AG04449 (cell line): ENCODE measurements at places on chromosomes 1 and 21.
A peak's percentile ranks its signal among the peaks of the same experiment; 100 is the strongest.

GRCh38 chr1:152884085-152884484 is 6.0 kb downstream of the SMCP start:
- DNase-seq: no peak

GRCh38 chr21:45050345-45050796 is 24.0 kb upstream of the ADARB1 start:
- DNase-seq: no peak

DNA sequence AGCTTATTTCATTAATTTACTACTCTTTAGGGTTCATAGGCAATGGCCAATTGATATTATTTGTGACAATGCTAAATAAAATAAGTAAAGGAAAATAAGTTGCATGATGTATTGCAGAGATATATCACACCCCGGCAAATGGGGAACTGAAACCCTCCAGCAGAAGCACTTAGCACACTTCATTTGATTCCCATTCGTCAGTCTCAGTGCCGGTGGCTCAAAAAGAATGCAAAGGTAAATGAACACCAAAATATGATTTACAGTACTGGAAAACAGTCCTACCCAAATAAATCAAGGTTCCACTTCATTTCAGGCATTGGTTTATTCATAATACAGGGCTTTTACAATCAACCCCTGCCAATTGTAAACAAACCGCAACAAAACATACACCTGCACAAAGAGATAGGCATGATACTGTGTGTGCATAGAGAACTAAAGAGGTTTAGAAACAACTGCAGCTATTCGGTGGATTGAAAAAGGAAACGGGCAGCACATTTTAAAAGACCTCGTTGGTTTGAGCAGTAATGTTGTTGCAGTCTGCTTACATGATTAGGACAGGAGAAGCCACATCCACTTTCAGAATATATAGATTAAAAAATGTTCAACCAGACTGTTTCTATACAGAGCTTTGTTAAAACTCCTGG is 1019.2 kb downstream of the TTLL7 start:
- DNase-seq: no peak

- DNase-seq: no peak
Measured at GRCh38 chr1:11938722-11939526, 4.4 kb downstream of the PLOD1 start.

DNA sequence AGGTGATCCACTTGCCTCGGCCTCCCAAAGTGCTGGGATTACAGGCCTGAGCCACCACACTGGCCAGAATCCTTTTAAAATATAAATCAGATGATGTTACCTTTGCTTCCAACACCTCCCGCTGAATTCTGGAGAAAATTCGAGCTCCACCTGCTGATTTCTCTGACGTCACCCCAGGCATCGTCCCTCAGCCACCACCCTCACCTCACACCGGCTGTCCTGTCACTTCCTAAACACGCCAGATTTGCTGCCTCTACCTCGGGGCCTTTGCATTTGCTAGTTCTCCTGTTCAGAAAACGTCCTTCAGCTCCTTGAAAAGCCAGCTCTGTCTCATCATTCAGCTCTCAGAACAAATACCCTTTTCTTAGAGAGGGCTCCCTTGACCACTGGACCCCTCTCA is 57.9 kb downstream of the FBXO2 start:
- no peak for DNase-seq

GRCh38 chr1:97721221-97721620 is 199.6 kb downstream of the DPYD start:
- DNase-seq: peak; percentile 16

- no peak for DNase-seq
Measured at GRCh38 chr1:185008838-185009237, 34.5 kb upstream of the NIBAN1 start.

DNA sequence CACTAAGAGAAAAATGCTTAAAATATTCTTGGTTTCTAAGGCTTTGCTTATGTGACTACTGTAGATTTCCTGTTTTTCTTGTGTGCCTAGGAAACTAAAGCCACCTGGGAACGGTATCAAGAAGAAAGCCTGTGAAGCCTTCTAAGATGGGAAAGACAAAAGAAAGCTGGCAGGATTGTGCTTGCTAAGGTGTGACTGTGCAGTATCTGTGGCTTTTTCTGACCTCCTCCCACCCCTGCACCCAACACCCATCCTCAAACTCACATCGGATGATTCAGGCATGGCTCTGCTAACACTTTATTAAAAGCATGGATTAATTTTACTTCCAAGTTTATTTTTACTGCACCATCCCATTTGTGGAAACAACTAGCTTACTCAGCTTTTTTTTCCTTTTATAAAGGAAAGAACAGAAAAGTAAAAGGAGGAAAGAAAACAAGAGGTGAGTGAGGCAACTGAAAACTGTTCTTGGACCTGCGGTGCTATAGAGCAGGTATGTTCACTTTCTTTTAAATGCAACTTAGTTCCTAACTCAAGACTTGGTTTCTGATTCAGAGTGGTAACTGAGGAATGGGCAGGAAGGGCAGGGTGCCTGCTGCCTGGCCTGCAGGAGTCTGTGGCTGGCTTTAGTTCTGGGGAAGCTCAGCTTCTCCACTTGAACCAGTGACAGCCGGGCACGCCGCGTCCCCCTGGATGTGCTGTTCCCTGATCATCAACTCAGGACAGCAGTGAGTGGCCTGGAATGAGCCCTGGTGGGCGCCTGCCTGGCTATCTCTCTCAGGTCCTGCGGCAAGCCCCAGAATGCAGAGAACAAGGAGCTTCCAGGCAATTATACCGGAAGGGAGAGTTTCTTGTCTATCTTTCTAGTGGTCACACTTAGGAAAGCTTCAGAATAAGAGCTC is at the start of gene GBP6:
GBP6 (plus strand) TSS at position 422 of the 899 bp plus-strand sequence. CDS start 4,493 bp downstream, outside the sequence.
- DNase-seq: no peak

DNA sequence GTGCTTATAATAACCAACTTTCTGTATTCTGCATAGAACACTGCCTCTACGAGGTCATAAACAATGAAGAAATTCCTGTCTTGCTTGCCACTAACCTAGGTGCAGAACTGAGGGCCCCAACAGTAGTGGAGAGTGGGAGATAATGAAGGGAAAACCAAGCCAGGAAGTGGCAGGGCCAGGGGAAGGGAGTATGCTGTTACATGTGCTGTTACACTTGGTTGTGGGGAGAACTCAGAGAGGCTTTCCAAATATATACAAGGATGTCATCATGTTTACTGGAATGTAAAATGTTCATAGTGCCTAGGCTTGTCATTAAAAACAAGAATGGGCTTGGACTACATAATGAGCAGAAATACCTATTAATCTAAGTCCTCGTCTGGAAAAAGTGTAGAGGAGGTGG is 31.1 kb downstream of the NHLH2 start:
- no peak for DNase-seq

- DNase-seq: no peak
Measured at GRCh38 chr1:97123717-97124431, 402.3 kb downstream of the PTBP2 start.

DNA sequence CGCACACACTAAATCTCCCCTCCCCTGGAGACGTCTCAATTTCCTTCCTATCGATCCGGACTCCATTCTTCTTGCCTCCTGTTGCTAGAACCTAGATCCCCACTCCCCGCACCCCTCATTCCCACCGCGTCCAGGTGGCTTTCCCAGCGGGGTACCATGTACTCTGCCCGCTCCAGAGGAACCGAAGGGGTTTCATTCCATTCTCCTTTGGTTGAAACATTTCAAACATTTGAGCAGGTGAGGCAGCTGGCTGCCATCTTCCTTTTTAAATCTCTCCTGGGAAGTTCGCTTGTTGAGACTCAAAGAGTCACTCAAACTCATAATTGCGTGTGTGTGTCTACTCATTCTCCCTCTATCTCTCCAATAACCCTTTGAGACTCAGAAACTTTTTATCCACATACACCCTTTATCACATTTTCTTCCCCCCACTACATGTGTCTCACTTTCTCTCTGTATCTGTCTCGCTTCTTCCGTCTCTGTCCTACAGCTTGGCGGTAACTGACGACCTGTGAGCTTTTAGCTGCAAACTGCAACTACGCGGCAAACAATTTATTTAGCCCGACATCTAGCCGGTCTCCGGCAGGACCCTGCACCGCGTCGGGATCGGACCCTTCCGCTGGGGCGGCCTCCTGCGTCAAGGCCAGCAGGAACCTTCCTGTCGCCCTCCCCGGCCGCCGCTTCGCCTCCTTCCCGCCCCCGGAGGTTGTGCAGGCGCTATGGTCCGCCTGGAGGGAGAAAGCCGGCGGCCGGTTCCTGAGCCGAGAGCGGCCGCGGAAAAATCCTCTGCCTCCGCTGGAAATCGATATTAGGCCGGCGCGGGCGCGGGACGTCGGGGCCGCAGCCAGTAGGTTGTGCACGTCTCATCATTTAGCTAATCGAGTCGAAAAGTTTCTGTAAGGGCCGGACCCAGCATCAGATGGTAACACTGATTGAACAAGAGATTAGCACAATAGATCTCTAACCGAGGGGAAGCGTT is 3.0 kb upstream of the FOXD3 start:
- DNase-seq: no peak

GRCh38 chr1:177848577-177848976 is 121.3 kb downstream of the SEC16B start:
- no peak for DNase-seq

- DNase-seq: no peak
Measured at GRCh38 chr1:206579747-206580437, 32.4 kb downstream of the EIF2D start.

DNA sequence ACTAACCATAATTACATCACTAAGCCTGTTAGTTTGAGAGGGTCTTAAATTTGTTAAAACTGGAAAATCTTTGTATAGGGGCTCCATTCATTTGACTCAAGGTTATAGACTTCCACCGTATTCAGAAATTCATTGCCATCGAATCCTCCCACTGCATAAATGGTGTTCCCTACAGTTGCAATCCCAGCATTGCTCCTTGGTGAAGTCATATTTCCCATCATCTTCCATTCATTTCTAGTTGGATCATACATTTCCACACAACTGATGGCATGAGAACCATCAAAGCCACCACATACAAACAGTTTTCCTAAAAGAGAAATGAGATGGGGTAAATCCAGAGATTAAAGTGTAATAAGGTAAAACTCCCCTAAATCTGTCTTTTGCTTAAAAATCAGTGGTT is 19.1 kb downstream of the IVNS1ABP start:
- no peak for DNase-seq

- no peak for DNase-seq
Measured at GRCh38 chr1:184665360-184665759, 89.3 kb downstream of the EDEM3 start.

GRCh38 chr1:212485913-212486618 is 53.3 kb downstream of the NENF start:
- peak; percentile 75 for DNase-seq

- DNase-seq: no peak
Measured at GRCh38 chr1:41612953-41613352, 128.5 kb upstream of the EDN2 start.

DNA sequence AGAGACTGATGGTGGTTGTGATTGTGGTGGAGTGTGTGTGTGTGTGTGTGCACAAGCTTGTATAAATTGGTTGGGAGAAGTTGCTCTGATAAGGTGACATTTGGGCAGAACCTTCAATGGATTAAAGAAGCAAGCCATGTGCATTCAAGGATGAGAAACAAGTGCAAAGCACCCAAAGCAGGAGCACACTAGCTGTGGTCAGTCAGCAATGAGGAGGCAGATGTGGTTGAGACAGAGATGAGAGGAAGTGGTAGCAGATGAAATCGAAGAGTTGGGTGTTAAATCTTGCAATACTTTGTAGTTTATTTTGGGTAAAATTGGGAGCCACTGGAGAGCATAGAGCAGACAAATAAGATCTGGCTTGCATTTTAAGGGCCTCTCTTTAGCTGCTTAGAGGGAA is 4.4 kb upstream of the PGBD5 start:
- DNase-seq: no peak

GRCh38 chr1:112808861-112809684 is 93.9 kb upstream of the PPM1J start:
- no peak for DNase-seq

DNA sequence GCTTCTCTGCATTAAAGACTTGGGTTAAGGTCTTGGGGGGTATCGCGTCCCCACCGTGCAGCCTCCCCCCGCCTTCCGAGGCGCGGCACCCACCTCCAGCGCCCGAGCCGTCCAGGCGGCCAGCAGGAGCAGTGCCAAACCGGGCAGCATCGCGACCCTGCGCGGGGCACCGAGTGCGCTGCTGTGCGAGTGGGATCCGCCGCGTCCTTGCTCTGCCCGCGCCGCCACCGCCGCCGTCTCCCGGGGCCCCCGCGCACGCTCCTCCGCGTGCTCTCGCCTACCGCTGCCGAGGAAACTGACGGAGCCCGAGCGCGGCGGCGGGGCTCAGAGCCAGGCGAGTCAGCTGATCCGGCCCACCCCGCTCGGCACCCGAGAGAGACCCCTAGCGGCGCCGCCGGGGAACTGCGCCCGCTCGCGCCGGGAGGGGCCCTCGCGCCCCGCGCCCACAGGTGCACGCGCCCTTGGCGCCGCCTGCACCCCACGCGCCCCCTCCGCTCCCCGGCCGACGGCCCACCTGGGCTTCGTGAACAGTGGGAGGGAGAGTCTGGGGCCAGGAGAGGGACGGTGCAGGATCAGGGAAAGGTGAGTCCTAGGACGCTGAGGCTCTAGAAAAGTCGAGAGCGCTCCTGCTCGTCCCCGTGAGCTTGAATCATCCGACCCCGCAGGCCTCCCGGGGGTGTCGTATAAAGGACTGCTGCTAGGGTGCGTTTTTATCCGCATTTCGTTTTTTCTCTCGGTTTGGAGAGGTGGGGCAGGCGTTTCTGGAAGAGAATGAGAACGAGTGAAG is at the start of gene APP:
APP (minus strand) TSS at position 300 of the 787 bp plus-strand sequence; CDS start at position 150, 150 bp downstream.
- DNase-seq: no peak

DNA sequence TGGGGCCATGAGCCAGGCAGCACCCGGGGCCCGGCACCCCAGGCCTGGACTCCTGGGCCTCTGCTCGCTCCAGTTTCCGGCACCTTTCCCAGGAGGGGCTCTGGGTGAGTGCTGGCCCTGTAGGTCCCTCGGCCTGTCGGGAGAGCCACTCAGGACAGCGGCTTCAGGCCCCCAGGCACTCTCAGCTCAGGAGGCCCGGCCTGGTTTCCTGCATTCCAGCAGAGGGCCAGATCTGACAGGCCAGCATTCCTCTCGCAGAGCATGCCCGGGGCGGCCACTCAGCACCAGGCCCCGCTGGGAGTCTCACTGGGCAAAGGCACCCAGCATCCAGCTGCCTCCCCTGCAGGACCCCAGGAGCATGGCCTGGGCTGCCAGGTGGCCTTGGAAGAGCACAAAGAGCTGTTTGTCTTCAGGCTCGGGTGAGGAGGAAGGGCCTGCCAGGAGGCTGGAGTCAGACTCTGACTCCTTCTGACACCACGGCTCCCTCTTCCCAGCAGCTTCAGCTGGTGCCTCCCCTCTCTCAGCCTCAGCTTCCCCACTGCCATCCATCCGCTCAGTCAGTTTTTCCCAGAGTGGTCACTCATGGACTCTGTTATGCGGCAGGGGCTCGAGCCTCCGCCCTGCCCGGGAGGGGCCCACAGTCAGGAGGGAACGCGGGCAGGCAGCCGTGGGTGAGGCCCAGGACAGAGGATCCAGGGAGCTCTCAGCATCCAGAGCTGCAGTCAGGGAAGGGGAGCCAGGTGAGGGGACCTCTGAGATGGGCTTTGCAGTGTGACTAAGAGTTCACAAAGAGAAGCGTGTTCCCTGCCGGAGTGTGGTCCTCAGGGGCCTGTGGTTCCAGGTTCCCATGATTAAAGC is 51.7 kb downstream of the WNT9A start:
- DNase-seq: no peak
